ENCODE measurements at places on chromosomes 13 and 19.

- DNase-seq, result peak; percentile 69
Observed at GRCh38 chr13:99351772-99352171, 44.6 kb upstream of the GPR183 start.

DNA sequence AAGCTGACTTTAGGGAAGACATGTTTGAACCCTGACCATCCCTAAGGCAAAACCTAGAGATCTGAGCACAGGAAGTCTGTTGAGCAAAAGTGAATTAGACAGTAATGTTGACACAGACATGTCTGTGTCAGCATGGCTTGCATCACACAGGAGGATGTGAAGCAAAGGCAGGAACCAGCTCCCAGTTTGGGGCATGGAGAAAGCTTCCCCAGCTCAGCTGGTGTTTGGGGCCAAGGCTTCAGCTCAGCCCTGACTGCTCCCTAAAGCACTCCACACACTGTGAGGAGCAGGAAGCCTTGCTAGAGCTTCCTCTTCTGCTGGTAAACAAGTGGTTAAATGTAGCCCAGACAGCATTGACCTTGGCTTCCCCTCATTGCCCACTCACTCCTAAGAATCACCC is 153.8 kb upstream of the UBL3 start:
- no peak for DNase-seq

GRCh38 chr13:28531845-28532387 is 37.0 kb upstream of the FLT1 start:
- DNase-seq, result no peak

- no peak for DNase-seq
Observed at GRCh38 chr13:30892966-30893365, 13.1 kb upstream of the MEDAG start.

DNA sequence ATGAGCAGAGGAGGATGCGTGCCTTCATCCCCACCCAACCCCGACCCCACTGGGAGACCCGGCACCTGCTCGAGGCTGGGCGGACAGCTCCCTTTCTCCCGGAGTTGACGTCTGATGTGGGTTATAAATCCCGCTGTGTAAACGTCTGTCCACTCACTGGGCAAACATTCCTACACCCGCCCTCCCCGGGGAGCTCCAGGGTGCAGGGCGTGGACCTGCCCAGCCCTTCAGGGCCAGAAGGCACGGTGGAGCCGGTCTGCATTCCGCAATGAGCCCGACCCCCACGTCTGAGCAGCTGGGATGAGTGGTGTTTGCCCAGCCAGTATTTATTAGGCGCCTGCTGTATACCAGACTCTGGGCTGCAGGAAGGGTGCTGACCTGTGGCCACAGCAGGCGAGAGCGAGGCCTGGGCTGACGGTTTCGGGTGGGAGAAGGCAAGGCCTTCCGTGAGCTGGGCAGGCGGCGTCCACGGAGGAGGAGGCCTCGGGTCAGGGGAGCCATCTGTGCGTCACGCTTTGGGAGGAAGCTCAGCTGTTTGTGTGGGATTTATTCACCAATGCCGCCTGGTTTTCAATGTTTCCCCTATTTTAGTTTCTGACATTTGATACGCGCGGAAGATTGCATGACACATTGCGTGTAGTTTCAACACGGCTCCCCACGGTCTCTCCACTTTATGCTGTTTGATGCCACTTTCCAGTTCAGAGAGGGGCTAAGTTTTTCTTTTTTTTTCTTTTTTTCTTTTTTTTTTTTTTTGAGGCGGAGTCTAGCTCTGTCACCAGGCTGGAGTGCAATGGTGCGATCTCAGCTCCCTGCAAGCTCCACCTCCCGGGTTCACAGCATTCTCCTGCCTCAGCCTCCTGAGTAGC is 2.0 kb downstream of the MISP start:
- DNase-seq, result no peak

- DNase-seq, result no peak
Observed at GRCh38 chr13:105395041-105395440, 1140.4 kb downstream of the EFNB2 start.

GRCh38 chr13:54165581-54166215 is 1137.1 kb downstream of the OLFM4 start:
- DNase-seq, result no peak

GRCh38 chr13:21548577-21548976 is 55.4 kb downstream of the MICU2 start:
- DNase-seq, result no peak

DNA sequence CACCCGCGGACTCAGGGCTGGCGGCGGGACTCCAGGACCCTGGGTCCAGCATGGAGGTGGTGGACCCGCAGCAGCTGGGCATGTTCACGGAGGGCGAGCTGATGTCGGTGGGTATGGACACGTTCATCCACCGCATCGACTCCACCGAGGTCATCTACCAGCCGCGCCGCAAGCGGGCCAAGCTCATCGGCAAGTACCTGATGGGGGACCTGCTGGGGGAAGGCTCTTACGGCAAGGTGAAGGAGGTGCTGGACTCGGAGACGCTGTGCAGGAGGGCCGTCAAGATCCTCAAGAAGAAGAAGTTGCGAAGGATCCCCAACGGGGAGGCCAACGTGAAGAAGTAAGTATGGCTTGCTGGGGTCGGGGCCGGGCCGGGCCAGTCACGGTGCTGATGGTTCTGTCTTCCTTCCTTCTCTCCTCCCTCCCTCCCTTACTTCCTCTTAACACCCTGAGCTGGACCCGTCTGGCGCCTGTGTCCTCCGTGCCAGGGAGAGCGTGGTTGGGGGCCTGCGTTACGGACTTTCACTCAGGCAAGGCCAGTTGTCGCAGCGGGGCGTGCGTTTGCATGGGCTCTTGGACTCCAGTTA is 1.4 kb downstream of the STK11 start:
- DNase-seq, result no peak

All from central memory CD8-positive, alpha-beta T cell (primary cell).